ENCODE measurements at places on chromosomes 6 and 20.

- no peak for DNase-seq
Observed at GRCh38 chr6:54020334-54020733, 90.9 kb upstream of the MLIP start.

- peak; percentile 2 for DNase-seq
Observed at GRCh38 chr20:6115221-6115895, 7.5 kb downstream of the FERMT1 start.

DNA sequence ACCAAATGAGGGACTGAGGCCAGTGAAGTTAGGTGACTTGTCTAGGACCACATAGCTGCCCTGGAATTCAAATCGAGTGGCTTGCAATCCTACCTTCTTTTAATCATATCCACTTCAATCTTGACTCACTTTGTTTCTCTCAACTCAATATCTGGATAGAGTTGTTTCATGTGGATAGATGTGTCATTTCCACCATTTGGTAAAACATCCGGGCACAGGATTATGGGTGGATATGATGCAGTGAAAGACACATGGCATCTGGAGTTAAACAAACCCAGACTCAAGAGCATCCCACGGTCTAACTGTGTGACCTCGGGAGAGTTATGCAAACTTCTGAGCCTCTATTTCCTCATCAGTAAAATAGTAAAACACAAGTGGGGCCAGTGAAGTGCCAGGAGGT, 103.6 kb upstream of the CNKSR3 start:
- DNase-seq = no peak

- no peak for DNase-seq
Observed at GRCh38 chr20:61932199-61932592, 133.5 kb downstream of the TAF4 start.

- DNase-seq = no peak
Observed at GRCh38 chr6:138580040-138580439, 80.7 kb upstream of the NHSL1 start.

GRCh38 chr6:31908791-31909190, 6.9 kb upstream of the ZBTB12 start:
- DNase-seq = no peak
